ENCODE measurements at places on chromosomes 7 and 10.

GRCh38 chr10:68251151-68251550 is 19.2 kb upstream of the ATOH7 start:
- DNase-seq = no peak

- peak; percentile 20 for DNase-seq
Observed at GRCh38 chr7:135653340-135654080, 8.8 kb upstream of the STMP1 start.

GRCh38 chr10:11341283-11341960 is 270.0 kb downstream of the USP6NL start:
- no peak for DNase-seq

GRCh38 chr7:135328053-135328452 is 94.4 kb downstream of the STRA8 start:
- no peak for DNase-seq

GRCh38 chr10:125782616-125783015 is 7.0 kb upstream of the MMP21 start:
- DNase-seq = no peak

DNA sequence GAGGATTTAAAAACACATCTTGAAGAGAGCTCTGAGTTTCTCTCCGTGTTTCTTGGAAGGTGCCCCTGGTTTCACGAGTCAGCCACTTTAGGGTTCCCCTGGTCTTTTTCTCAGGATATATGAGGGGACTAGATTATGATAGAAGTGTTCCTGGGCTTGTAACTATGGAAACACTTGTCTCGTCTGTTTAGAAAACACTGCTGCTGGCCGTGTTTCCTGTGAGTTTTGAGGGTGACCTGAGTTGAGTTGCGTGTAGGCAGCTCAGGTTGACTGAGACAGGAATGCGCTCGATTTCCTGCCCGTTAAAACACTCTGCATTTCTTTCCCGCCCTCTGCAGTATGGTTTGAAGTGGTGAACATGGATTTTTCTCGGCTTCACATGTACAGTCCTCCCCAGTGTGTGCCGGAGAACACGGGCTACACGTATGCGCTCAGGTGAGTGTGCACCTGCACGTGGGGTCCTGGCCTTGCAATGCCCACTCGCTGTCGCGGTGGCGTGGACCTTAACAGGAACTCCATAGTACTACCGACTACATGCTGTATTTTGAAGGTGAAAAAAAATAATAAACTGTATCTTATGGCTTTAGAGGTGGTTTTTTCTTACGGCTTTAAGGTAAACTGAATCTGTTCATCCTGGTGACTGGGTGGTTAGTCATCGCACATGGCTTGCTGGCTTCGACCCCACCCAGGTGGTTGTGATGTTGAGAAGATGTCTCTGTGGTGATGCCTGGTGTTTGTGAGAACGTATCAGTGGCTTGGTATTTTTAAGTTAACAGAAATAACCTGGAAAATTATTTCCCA is at the start of gene SUN1:
SUN1 (plus strand) TSS at position 310 of the 801 bp plus-strand sequence; CDS start at position 359, 49 bp downstream.
- no peak for DNase-seq

- no peak for DNase-seq
Observed at GRCh38 chr7:5396542-5396941, 27.1 kb downstream of the TNRC18 start.

DNA sequence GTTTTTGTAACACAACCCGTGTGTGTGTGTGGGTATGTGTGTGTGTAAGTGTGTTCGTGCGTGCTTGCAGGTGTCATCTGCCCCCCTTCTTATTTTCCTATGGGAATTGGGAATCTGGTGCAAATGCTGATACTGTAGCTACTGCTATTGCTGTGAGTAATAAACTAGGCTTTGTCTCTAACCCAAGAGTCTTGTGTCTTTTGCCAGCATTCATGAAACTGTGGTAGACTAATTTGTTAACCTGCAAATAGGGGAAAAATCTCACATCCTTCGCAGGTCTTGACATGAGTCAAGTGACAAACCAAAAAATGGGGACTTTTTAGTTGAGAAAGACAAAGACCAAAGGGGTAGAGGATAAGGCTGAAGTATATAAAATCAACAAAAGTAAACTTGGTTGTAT is 57.9 kb upstream of the FAM133B start:
- DNase-seq = no peak

GRCh38 chr7:28686418-28686800 is 271.7 kb downstream of the TRIL start:
- DNase-seq = no peak

DNA sequence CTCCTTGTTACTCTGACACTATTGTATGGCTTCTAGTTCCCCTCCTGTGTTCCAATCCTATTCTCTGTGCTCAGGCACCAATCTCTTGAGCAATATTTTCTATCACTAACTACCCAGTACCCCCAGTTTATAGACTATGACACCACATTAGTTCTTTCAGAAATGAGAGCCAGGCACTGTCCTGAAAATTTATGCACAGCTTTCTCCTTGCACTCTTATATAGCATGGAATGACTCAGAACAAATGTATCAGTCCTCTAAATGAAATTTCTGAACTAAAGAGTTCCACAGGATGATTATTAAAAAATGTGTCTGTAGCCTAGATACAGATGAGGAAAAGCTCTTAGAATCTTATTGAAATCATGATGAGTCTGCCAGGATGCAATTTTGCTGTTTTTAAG is 489.9 kb downstream of the XPNPEP1 start:
- no peak for DNase-seq

DNA sequence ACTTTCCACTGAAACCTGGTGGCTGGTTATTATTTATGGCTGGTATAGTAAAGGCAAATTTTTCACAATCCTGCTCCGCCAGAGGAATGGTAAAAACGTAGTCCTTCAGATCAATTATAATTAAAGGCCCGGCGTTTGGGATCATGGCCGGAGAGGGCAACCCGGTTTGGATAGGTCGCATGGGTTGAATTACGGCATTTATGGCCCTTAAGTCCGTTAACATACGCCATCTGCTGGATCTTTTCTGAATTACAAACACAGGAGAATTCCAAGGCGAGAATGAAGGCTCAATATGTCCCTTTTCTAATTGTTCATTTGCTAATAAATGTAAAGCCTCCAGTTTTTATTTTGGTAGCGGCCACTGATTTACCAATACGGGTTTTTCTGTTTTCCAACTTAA is 11.3 kb upstream of the TAS2R3 start:
- no peak for DNase-seq

- no peak for DNase-seq
Observed at GRCh38 chr10:130547368-130547767, 411.2 kb downstream of the GLRX3 start.

DNA sequence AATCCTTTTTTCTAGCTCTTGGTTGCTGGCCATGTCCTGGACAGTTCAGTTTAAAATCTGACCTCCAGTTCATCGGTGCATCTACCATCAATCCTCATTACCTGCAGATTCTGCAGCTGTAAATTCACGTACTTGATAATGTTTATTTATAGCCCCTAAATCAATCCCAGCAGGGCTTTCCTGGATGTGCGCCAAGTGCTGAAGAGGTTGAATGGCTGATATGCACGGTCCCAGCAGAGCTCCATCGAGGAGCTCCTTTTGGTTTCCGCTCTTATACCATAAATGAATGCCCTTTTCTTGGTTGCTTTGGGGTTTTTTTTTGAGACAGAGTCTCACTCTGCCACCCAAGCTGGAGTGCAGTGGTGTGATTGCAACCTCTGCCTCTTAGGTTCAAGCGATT is 91.2 kb upstream of the CCZ1B start:
- DNase-seq = peak; percentile 78

GRCh38 chr7:105652359-105652993 is 71.2 kb upstream of the EFCAB10 start:
- peak; percentile 71 for DNase-seq

DNA sequence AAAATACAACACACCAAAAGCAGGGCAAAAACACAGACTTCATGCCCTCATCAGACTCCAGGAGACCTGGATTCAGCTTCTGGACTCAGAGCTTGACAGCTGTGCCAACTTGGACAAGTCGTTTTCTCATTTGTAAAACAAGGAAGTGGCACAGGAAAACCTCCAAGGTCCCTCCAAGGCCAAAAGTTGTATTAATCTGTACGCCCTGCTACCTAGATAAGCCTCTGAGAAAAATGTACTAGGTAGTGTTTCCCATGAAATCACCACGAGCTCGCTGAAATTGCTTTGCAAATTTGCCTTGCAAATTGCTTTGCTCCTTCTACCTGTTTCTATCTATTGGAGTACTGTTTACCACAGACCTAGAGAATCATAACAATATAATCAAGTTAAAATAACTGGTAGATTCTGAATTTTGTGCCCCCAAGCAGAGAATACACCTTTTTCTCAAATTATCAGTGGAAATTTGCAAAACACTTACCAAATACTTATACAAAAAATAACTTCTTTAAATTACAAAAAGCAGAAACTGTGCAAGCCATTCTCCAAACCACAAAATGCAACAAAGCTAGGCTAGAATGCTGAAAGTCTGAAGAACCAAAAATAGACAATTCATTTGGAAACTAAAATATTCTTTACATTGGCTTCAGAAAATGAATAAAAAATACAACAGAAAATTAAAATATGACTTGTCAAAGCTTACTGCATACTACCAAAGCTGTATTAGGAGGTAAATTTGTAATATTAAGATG is 158.1 kb upstream of the CHST15 start:
- peak; percentile 46 for DNase-seq

- no peak for DNase-seq
Observed at GRCh38 chr7:151397026-151397425, 12.8 kb downstream of the WDR86 start.

DNA sequence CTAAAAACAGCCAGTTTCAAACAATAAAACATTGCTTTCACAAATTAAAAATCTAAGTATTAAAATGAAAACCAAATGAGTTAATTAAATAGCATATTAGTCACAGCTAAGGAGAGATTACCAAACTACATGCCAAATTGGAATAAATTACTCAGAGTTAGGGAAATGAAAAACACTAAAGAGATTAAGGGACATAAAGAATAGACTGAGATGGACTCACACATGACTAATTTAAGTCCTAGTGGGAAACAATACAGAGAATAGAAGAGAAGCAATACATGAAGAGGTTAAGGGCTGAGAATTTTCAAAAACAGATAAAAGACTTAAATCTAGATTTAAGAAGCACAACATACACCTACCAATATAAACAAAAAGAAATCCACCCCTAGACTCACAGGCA is 110.6 kb downstream of the ZFAND4 start:
- no peak for DNase-seq

DNA sequence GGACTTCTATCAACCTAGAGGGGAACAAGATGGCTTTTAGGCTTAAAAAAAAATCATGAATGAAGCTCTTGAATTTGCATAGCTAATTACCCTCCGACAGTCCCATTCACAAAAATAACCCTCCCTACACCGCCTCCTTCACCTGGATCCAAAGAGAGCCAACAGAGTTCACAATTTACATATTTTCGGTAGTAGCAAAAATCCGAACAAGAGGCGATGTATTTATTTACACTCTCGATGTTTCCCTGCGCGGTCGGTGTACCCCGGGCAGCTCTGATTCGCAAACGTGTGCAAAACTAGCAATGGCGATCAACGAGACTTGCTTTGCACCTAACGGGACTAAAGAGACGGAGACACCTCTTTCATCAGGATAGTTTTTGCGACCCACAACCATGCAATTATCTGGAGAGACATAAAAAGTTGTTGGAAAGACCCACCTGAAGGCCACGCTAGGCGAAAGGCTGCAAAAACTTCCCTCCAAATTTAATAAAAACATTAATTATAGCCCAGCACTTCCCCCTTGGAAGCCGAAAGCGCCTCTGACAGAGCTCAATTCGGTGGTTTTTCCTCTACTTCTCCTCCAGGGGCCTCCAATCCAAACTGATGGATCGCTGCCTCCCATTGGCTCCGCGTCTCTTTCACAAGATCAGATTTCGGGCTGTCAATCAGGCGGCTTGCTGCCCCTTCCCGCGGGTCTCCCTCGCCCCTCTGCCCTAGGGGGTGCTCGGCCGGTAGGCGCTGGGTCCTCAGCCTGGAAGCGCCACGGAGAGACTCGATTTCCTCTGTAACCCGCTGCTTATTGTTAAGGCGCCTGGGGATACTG is at the start of gene ETV1:
ETV1 (minus strand) TSS at position 541 of the 823 bp plus-strand sequence. CDS start 614 bp downstream, outside the sequence.
- peak; percentile 83 for DNase-seq

DNA sequence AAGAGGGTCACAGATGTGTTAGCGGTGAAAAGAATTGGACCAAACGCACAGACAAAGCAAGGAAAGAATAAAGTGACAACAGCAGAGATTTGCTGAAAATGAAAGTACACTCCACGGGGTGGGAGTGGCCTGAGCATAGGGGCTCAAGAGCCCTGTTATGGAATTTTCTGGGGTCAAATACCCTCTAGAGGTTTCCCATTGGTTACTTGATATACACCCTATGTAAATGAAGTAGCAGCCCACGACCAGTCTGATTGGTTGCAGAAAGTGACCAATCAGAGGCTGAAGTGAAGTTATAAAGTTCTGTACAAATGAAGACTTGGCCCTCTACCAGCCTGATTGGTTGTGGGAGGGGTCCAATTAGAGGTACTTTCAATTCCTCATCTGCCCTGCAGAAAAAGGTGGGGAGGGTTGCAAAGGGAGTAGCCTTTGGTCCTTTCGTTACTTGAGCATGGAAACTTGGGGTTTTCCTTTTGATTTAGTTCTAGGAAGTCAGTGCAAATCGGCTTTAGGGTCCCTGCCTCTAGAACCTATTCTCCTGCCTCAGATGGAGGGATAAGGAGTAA is 125.6 kb upstream of the PRPS1L1 start:
- DNase-seq = no peak

- DNase-seq = no peak
Observed at GRCh38 chr7:42982604-42983115, 50.5 kb downstream of the MRPL32 start.

DNA sequence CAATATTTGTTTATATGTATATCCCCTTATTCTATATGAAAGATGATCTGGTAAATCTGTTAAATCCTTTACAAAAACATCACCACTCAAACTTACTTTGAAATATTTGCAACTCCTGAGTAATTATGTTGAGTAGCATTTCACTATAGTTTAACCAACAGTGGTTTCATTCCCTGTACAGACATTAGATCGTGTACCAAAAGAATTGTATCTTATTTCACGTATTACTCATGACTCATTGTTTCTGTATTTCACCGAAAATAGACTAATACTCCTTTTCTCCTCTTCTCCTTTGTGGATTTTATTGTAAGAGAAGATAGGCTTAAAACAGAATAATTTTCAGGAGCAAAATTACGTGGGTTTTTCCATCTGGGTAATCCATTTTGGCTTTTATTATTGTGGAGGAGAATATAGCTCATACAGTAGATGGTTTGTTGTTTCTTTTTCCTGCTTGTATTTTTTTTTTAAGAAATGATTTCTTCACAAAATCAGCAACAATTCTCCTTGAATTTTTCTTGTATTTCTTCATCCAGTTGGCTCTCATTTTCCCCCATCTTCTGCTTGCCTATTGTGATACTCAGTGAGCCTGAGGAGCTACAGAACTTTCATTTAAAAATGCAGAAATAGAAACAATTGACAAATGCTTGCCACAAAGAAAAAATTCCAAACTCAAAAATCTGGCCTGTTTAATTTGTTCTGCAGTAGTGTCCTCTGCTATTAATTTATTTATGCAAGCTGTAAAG is 90.6 kb upstream of the OIT3 start:
- no peak for DNase-seq

GRCh38 chr7:130935564-130936157 is 201.7 kb upstream of the KLF14 start:
- DNase-seq = no peak

GRCh38 chr7:37960483-37960882 is 40.0 kb downstream of the EPDR1 start:
- DNase-seq = no peak

GRCh38 chr7:147564786-147565476 is 1025.6 kb upstream of the C7orf33 start:
- no peak for DNase-seq

Measured in NCI-H345 (cell line).